ENCODE measurements at places on chromosomes 3 and 15.

DNA sequence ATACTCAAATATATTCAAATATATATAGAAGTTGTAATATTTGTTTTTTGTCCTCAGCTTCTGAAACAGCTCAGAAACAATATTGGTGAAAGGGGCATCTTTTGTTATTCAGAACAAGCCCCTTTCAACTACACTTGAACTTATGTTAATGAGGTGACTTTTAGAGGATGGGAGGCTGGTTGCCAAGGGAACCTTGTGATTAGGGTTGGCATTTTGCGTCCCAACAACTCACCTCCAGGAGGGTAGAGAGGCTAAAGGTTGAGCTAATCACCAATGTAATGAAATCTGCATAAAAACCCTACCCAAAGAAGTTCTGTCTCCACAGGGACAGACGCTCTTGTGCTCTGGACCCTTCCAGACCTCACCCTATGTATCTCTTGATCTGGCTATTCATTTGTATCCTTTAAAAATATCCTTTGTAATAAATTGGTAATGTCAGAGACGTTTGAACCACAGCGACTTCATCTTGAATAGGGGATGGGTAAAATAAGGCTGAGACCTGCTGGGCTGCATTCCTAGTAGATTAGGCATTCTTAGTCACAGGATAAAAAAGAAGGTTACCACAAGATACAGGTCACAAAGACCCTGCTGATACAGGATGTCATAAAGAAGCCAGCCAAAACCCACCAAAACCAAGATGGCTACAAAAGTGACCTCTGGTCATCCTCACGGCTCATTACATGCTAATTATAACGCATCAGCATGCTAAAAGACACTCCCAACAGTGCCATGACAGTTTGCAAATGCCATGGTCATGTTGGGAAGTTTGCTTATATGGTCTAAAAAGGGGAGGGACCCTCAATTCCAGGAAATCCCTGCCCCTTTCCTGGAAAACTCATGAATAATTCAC lies 111.1 kb downstream of the FMN1 start:
- DNase-seq: no peak

GRCh38 chr15:77527831-77528231 lies 104.9 kb downstream of the LINGO1 start:
- no peak for DNase-seq

DNA sequence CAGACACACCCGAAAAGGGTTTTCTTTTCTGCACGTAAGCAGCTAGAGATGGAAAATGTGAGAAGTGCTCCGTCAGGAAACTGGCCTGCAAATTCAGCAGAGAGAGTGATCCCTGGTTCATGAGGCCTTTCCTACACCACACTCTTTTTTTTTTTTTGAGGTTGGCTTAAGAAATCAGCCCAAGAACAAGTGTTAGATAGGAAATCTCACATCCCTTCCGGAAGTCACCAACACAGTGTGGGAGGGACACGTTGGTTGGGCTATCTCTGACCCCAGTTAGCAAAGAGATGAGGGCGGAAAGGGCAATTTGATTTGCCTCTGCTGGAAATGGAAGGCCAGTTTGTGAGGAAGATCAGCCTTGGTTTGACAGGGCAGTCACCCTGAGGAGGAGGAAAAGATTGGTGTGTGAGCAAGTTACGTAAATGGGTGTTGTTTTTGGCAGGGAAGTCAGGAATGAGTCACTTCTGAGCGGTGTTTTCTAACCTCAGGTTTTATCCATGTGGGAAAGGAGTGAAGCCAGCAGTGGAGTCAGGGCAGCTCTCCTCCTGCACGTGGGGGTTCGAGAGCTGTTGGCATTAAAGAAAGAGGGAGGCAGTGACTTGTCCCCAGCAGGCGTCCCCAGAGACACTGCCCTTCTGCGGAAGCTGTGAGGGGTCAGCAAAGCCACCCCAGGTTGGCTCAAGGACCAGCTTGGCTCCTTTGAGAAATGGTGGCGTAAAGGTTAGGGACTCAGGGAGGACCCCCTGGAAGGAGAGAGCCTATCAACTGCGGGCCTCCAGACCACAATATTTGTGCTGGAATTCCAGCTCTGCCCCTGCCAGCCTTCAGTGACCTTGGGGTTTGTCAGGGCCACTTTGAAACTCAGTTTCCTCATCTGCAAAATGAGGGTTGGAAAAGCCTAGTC lies 237.6 kb upstream of the BHLHE40 start:
- no peak for DNase-seq

- DNase-seq: no peak
Measured at GRCh38 chr3:179948740-179949139, 88.0 kb downstream of the PEX5L start.

GRCh38 chr3:175278680-175279079 lies 419.5 kb downstream of the NAALADL2 start:
- no peak for DNase-seq

DNA sequence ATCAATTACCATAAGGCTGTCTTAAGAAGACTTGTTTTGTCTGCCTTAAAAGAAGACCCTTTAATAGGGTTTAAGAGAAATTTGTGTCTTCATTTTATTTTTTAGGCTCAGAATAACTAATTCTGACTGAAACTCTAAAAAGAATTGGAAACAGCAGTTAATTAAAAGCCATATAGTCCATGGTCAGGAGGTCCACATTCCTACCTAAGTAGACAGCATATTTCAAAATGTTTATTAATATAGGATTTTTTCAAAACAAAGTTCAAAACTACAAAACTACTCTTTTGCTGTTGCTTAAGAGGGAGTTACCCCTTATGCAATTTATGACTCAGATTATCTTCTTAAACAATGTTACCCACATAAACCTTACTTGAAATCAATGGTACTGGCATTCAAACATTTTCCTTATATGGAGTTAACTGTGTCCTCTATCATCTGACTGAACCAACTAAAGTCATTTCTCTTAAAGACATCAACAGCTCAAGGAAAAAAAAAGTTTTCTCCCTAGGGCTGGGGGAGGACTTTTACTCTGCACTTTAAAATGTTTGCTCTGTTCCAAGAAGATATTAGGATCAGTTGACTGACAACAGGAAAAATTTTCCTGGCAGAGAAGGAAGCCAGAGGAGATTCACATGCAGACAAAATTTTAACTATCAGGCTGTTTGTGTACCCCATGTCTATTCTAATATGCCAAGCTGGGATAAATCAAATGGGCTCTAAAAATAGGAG lies 56.8 kb upstream of the NANOGP8 start:
- DNase-seq: no peak

GRCh38 chr15:70347321-70348225 lies 249.9 kb upstream of the TLE3 start:
- DNase-seq: peak; percentile 6

DNA sequence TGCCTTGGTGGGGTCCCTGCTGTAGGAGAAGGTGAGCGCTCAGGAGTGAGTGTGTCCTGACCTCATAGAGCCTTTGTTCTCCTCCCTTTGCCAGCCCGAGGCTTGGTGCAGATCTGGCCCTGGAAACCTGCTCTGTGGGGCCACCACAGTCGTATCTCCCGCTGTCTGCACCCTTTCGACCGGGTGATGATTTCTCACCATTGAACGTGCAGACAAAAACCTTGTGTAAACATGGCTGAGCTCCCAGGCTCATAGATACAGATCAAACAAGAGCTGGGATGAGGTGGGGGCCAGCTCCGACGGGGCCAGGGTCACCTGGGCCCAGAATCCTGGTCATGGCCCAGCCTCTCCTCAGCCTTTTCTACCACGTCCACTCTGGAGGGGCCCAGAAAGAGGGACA lies 34.6 kb upstream of the ESYT3 start:
- DNase-seq: no peak

DNA sequence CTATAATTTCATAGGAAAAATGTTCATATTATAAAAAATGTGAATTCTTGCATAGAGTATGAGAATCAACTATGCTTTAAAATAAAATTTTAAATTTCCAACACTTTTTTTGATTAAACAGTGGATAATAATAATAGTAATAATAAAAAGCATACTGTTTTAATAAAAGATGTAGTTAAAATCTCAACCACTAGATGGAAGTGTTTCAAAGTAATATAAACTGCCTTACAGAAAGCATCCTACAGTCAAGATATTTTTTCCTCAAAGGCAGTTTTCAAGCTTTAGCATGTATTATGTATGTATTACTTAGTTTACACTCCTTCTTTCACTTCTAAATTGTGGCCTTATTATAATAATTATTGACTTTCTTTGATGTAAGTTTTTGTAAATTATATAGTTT lies 217.5 kb downstream of the CHL1 start:
- DNase-seq: no peak

All from activated CD8-positive, alpha-beta T cell treated with anti-CD3 and anti-CD28 coated beads, Interleukin-2, amount 10 ng/mL, durations not matched to agents 7 days and 5 days (primary cell).